ENCODE measurements at places on chromosomes 4 and X.

DNA sequence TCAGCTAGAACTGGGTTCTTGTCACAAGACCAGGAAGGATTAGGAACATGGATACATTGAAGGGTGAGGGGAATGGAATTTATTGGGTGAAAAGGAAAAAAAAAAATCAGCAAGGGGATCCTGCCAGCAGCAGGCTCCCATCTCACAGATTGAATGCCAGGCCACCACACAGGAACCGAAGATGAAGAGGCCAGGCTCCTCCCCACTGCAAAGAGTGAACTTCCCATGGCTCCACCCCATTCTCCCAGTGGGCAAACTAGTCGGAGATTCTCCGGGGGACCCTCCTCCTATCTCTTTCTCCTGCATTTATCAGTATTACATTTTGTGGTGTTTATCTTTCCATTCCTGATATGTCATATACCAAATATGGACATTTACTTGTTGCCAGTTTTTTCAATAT lies 46.0 kb upstream of the MAGED1 start:
- no peak for DNase-seq

DNA sequence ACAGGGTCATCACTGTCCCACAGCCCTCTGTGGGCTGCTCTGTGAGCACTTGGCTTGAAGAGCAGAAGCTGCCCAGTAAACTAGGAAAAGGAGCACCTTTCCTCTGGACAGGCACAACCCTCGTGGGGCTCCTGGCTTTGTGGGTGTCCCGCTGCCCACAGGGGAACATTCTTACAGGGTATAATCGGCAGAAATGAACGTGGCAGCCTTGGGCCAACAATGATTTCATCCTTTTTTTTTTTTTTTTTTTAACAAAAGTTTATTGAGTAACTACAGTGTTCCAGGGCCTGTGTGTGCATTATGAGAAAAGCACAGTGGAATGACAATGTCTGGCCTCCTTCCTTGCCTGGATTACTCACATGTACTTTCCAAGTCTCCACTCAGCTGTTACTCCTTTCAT lies 197.2 kb downstream of the PDGFC start:
- DNase-seq, result no peak

DNA sequence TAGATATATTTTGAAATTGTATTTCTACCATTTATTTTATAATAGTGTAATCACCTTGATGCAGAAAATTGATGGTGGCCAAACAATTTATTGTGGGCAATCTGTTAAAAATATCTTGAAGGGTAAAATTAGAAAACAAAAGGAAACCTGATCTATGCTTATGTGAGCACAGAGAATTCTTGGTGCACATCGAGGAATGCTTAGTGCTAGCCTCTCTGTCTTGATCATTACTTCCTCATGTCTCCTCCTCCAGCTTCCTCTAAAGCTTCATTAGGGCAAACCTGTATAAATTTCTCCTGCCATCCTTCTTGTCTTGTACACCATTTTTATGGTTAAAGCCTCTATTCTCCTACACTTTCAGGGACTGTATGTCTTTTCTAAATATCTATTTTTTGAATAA lies 725.8 kb downstream of the RAPGEF2 start:
- no peak for DNase-seq

GRCh38 chr4:41550308-41550707 lies 12.4 kb downstream of the LIMCH1 start:
- DNase-seq, result no peak

- DNase-seq, result no peak
Observed at GRCh38 chr4:117264072-117264471, 178.7 kb upstream of the TRAM1L1 start.

DNA sequence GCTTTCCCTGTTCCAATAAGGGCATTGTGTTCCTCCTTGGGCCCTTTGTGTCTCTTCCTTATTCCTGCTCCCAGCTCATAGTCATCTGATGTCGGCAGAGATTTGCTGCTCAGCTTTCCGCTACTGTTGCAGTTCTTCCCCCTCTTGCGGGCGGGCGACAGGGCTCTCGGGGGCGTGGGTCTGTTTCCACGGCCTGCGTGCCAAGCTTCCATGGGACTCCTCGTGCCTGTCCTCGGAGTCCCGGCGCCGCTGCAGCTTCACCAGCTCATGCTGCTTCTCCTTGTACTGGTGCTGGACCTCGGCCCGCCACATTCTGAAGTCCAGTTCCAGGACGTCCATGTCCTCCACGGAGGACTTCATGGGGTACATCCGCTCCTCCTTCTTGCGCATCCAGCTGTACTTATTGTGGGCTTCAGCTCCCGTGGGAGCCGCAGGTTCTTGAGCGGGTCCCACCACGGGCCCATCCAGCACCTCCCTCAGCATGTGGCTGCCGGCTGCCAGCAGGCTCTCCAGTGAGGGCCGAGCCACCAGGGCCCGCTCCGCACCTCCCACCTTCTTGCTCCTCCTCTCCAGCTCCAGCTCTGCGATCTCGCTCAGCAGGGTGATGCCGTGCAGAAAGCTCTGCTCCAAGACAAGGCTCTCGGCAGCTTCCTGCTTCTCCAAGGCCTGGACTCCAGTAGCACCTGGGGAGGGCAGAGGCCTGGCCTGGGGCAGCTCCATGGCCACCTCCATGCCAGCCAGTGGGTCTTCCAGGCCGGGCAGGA lies 74.1 kb upstream of the UCP1 start:
- no peak for DNase-seq

DNA sequence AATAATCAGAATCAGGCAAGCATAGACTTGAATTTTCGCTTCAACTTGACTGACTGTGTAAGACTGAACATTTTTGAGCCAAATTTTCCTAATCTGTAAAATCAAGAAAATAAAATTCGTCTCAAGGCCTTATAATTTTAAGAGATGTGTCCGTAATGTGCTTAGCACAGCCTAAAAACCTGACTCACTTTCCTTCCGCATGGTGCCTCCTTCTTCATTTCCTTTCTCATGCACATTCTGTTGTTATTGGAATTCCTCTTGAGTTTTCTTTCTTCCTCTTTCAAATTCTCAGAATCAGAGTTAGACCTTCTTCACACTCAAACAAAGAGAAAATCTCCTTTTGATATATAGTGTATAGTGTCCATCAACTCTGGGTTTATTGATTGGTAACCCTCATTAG lies 208.9 kb upstream of the SLIT2 start:
- DNase-seq, result no peak

All from effector CD4-positive, alpha-beta T cell (primary cell).